Astrocyte of the cerebellum (primary cell): ENCODE measurements at places on chromosomes 1 and 21.

GRCh38 chr1:182533896-182534295 lies 55.2 kb downstream of the RNASEL start:
- no peak for DNase-seq

GRCh38 chr1:119933397-119933796 lies 37.1 kb upstream of the ADAM30 start:
- no peak for DNase-seq

DNA sequence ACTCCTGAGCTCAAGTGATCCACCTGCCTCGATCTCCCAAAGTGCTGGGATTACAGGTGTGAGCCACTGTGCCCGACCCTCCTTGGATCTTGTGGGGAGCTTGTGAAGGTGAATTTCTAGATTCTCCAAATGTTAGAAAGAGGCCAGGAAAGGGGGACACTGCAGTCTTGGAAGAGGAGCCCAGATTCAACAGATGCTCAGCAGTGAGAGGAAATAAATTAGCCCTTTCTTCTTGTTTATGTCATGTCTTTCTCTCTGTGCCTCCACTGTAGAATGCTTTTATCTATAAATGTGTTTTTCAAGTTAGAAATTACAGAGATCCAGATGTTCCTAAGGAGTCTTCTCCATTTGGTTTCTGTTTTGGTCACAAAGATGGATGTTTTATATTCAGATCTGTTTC lies 346.6 kb upstream of the KAZN start:
- no peak for DNase-seq

DNA sequence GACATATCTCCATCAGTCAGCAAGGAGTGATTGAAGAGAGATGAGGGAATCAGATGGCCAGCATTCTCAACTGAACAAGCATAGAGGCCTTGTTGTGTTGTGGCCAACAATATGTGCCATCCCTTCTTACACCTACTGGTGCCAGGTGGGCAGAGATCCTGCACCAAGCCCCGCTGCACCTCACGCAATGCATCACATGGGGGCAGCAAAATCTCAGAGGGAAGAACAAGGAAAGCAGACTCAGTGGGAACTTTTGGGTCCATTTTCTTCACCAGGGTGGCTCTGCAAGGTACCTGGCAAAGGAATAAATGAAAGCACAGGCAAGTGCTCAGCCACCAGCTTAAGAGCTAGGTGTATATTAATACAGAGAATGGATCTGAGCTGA lies 33.2 kb downstream of the HSD3B2 start:
- DNase-seq = no peak

GRCh38 chr1:231013391-231014015 lies 26.6 kb downstream of the FAM89A start:
- DNase-seq = no peak

DNA sequence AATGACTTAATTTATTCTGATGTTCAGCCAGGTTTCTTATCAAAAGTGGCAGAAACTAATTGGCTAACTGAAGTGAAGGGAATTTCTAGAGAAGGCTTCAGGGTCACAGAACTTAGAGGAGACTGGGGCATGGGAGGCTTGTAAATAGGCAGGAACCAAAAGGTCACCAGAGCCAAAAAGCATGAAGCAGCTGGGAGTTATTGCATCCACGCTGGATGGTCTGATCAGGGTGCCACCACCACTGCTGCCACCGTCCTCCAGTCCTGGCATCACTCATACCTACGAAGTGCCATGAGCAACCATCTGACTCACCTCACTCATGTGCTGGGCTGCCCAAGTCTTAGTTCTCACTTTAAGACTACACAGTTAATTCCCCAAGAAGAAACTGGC lies 82.5 kb upstream of the DPH5 start:
- DNase-seq = no peak

GRCh38 chr1:20405893-20406604 lies 80.0 kb downstream of the CAMK2N1 start:
- peak; percentile 91 for DNase-seq

GRCh38 chr1:91776068-91776794 lies 109.7 kb downstream of the TGFBR3 start:
- DNase-seq = no peak

- no peak for DNase-seq
These were observed 58.8 kb downstream of the NAV1 start for GRCh38 chr1:201597551-201598230.

DNA sequence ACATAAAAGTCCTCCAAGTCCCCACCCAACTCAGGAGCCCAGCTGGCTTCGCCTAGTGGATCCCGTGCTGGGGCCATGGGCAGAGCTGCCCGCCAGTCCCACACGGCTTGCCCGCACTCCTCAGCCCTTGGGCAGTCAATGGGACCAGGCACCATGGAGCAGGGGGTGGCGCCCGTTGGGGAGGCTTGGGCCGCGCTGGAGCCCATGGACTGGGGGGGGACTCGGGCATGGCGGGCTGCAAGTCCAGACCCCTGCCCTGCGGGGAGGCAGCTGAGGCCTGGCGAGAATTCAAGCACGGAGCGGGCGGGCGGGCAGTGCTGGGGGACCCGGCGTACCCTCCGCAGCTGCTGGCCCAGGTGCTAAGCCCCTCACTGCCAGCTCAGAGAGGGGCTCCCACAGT lies 249.8 kb upstream of the PLD5 start:
- no peak for DNase-seq

GRCh38 chr1:230312676-230313075 lies 113.5 kb downstream of the PGBD5 start:
- DNase-seq = no peak

- no peak for DNase-seq
These were observed 99.2 kb downstream of the PHTF1 start for GRCh38 chr1:113660088-113660487.

GRCh38 chr1:156804572-156805243 lies 11.9 kb downstream of the SH2D2A start:
- peak; percentile 42 for DNase-seq

DNA sequence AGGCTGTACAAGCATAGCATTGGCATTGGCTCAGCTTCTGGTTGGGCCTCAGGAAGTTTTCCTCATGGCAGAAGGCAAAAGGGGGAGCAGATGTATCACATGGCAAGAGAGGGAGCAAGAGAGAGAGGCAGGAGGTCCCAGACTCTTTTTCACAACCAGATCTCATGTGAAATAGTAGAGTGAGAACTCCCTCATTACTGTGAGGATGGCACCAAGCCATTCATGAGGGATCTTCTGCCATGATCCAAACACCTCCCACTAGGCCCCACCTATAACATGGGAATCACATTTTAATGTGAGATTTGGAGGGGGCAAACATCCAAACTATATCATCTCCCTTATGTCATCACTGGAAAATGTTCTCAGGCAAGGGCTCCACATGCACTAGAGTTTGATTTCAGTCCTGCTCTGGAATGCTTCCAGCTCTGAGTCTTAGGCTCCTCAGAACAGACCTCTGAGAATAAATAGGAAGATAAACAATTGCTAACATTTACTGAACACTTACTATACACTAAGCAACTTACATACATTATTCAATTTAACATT lies 39.4 kb upstream of the VTCN1 start:
- no peak for DNase-seq

DNA sequence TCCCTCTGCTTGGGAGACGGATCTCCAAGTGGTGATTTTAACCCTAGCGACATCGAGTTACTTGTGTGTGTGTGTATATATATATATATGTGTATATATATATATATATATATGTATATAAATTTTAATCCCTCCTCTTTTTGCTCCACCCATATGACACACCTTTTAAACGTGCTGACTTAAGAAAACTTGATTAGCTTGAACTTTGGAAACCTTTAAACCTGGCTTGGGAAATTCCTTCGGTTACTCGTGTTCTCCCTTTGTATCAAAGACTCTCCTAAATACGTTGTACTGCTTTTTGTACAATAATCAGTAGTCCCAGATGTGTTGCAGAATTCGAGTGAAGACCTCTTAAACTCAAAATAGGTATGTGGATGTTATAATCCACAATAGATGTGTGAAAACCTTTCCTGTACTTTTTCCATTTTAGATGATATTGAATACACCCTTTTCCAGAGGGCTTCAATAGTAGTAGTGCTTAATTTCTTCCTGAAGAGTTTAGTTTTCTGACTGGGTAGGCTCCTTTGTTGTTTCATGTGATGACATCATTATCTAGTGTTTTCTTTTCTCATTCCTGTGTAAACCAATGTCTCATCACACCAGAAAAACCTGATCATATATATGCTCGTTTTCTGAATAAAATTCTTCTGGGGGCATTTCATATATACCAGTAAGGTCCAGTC lies 1.4 kb downstream of the RNF11 start:
- no peak for DNase-seq
